ENCODE measurements at places on chromosomes 7 and 10.

GRCh38 chr10:53754596-53755250 is 982.1 kb upstream of the MBL2 start:
- no peak for DNase-seq

GRCh38 chr7:390761-391410 is 100.9 kb downstream of the FOXL3 start:
- DNase-seq, result no peak

DNA sequence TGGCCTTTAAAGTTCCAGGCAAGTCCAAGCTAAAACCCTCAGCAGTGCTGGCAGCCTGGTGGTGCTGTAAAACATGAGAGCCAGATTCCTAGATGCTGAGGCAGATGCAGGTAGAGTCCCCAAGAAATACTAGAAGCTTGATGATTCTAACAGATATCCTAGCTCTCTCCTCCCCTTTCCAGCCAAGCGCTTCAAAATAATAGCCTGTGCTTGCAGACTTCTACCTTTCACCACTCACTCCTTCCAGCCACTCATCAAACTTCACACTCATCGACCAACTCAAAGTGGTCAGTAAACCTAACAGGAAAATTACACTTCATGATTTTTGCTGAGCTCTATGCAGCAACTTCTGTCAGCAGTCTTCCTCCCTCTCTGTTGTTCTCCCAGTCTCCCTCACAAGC is 50.2 kb downstream of the LMBR1 start:
- no peak for DNase-seq

DNA sequence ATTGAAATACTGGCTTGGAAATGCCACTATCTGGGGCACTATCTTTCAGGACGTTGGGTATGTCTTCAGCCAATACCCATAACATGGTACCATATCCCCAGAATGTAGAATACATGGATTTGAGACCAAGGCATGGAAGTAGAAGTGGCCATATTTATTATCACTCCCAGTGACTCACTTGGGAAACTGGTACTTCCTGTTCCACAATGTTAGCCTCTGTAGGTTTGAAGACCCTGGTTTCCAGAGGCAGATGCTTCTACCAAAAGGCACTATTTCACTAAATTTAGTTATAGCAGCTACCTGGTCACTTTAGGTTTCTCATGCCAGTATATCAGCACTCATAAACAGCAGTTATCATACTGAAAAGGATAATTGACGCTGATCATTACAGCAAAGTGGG is 184.2 kb downstream of the CCDC71L start:
- DNase-seq, result no peak

GRCh38 chr7:105675934-105676371 is 94.7 kb upstream of the EFCAB10 start:
- DNase-seq, result peak; percentile 84

DNA sequence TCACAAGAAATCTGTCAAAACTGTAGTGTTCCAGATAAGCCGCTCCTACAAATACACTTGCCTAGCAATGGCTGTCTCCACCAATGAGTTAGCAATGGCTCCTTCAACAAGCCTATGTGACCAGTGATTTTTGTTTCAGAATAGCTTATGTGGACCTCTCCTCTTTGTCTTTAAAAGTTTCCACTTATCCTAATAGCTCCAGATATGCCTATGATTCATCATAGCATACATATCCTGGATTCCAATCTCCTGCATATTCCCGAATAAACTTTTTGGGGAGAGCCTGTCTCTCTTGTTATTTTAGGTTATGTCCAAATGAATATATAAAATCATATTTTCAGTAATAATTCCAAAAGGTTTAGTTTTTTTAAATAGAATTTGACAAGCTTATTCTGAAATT is 510.6 kb downstream of the ARL4A start:
- no peak for DNase-seq

GRCh38 chr7:36021917-36022550 is 131.0 kb upstream of the EEPD1 start:
- no peak for DNase-seq

- DNase-seq, result no peak
These were observed 54.4 kb downstream of the CYP2C9 start for GRCh38 chr10:94992811-94993210.

DNA sequence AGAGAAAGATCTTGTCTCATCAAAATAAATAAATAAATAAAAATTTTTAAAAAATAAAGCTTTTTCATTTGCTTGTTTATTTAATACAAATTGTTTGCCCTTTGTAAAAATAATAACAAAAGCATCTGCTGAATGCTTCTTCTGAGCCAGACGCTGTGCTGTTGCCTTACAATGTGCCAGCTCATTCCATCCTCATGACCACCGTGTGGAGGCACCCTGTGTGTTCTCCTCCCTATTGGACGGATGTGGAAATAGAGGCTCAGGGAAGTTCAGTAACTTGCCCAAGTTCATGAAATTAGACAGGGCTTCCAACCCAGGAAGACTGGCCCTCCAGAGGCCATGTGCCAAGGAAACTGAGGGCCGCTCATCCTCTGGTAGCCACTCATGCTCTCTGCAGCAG is 120.6 kb downstream of the SH3PXD2A start:
- no peak for DNase-seq

DNA sequence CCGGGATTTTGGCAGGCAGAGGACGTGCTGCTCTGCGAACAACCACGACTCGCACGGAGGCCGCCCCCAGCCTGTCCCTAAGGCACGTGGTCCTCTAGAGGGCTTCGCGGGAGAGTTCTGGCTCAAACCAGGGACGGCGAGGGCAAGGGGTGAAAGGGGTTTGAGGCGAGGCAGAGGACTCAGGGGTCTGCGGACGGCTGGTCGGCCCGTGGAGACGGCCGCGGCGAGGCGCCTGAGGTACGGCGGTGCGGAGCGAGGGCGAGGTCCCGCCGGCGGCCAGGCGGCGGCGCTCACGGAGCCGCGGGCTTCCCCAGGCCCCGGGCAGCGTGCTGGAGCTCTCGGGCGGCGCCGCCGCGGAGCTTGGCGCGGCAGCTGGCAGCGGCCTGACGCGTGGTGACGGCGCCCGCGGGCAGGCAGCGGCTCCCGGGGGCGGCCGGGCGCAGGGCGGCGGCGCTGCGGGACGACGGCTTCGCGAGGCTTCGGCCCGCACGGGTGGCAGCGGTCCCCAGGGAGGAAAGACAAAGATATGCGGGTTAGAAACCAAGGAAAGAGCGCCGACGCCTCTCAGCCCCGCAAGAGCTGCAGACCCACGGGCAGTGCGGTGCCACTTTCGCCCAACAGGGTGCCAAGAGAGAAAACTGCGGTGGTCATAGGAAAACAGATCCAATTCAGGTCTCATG is 44.8 kb downstream of the ZNF800 start:
- peak; percentile 75 for DNase-seq

DNA sequence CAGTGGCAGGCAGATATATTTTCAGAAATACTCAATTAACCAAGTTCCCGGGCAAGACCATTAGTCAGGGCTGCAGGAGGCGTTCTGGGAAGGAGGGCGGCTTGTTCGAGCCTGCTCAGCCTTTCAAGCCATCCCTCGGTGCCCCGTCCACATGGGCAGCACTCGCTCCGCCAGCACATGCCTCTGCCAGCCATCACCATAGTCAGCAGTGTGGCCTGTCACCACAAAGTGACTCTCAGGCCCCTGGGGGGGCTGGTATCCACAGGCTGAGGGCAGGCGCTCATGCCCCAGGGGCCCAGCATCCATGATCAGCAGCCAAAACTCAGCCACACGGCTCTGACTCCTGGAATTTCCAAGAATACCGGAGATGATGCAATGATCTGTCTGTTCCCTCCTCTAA is 81.9 kb downstream of the CHST15 start:
- DNase-seq, result no peak

DNA sequence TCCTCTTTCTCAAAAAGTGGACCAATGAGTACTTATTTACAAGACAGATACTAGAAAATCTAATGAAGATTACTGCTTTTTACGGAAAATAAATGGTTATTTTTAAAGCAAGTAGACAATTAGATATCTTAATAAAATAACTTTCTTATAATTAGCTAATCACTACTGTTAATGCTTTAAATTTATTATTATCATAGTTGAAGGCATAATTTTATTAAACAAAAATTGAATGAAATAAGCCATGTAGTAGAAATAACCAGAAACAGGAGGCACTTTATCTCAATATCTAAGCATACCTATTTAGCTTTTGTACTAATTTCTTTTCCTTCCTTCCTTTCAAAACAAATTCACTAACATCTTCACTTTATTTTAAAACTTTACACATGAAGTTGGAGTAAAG is 134.9 kb downstream of the CHCHD3 start:
- no peak for DNase-seq

- DNase-seq, result no peak
These were observed 388.1 kb downstream of the PLXNA4 start for GRCh38 chr7:132187869-132188789.

DNA sequence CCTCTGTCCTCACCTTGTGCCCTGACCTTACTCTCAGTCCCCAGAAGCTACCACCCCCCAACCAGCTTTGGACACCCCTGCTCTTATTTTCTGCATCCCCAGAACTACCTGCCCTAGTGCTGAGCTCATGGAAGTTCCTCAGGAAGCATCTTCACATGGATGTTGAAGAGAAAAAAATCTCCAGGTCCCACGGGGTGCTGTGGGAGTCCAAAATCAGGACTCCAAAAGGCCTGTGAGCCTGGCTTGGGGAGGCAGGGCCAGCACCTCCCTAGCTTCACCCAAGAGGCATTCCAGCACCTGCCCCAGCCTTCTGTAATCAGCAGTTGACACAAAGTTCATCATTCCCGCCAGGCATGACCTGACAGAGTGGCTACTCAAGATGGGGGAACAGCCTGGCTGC is 20.7 kb upstream of the GDF10 start:
- DNase-seq, result no peak

DNA sequence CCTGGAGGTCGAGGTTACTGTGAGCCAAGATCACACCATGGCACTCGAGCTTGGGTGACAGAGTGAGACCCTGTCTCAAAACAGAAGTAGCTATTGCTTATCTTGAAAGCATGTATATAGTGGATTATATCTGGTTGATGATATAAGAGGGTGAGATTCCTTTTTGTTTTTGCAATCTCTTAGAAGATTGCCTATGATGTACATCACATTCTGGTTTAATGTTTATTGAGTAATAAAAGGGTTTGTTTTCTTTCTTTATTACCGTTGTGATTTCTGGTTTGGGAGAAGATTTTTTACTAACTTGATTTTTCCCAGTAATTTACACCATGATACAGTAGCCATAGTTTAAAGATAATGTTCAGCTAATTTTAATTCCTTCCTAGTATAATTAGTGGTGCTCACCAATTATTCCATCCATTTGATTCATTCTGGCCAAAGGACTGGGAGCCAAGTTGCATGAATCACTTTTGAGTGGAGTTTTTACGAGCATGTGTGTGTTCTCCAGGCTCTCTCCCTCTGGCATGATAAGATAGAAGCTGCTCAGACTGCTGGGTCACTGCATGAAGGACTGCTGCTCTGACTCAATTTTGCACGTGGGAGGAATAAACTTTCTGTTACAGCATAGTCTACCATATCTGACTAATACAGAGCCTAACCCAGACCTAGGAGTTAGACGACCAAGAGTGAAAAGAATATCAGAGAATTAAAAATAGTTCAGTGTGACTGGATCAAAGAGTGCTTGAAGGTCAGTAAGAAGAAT is 13.5 kb upstream of the TSPAN13 start:
- no peak for DNase-seq

GRCh38 chr7:84800846-84801245 is 386.0 kb downstream of the SEMA3D start:
- no peak for DNase-seq

DNA sequence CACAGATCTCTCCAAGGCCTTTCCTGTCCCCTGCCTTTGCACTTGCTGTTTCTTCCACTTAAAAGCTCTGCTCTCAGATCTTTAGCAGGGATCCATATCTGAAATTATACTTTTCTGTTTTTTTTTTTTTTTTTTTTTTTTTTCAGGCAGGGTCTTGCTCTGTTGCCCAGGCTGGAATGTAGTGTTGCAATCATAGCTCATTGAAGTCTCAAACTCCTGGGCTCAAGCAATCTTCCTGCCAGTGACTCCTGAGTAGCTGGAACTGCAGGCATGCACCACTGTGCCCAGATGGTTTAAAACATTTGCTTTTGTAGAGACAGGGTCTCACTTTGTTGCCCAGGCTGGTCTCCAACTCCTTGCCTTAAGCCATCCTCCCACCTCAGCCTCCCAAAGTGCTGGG is 5.0 kb upstream of the TSPAN15 start:
- DNase-seq, result no peak

- DNase-seq, result no peak
These were observed 151.8 kb upstream of the STK17A start for GRCh38 chr7:43431020-43431595.

GRCh38 chr7:137878333-137878961 is 31.7 kb upstream of the DGKI start:
- no peak for DNase-seq

GRCh38 chr7:4893929-4894475 is 10.5 kb upstream of the RADIL start:
- no peak for DNase-seq

DNA sequence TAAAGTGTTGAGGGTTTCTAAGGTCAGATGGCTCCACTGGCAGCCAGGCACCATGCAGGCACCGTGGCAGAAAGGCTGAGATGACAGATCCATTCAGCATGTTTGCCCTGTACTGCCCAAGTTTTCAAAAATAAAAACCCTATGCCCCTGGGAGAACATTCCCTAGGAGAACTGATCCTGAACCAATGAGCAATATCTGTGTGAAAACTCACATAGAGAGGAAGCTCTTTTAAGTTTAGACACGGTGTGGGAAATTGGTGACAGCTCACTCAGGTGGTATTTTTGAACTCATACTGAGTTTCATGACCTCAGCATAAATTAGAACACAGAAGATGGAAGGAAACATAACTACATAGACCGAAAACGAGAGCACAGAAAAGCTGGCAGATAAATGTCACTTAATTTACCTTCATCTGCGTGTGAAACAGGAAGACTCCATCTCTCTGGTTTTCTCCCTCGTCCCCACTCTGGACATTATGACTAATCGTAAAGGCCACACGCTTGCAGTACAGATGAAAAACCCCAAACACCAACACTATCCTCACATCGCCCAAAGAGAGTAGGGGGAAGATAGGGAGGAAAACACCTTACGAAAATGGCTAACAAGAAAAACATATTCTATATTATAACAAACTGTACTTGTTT is 127.8 kb downstream of the ICA1 start:
- DNase-seq, result no peak

DNA sequence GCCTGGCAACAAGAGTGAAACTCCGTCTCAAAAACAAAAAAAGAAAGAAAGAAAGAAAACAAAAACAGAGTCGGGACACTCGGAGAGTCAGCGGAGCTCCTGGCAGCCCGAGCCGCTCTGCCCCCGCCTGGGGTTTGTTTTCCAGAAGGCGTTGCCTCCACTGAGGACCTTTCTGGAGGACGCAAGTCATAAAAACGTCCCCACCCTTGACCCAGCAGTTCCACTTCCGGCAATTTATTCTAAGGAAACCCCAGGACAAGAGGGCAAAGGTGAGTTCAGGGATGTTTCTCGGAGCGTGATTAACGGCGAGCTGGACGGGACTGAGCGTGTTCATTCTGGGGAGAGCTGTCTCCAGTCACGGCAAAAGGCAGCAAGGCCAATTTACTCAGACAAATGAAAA is 27.0 kb upstream of the SUN1 start:
- DNase-seq, result no peak

DNA sequence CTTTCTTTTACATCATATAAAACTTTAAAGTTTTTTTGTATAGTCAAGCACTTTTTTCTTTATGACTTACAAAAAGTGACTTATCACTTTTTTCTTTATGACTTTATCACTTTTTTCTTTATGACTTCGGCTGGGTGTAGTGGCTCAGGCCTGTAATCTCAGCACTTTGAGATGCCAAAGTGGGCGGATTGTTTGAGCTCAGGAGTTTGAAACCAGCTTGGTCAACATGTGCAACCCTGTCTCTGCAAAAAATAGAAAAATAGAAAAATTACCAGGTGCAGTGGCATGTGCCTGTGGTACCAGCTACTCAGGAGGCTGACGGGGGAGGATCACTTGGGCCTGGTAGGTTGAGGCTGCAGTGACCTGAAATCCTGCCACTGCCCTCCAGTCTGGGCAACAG is 108.8 kb upstream of the CSTF2T start:
- DNase-seq, result no peak
